T-helper 17 cell (primary cell): ENCODE measurements at places on chromosomes 2 and 18.
A peak's percentile ranks its signal among the peaks of the same experiment; 100 is the strongest.

DNA sequence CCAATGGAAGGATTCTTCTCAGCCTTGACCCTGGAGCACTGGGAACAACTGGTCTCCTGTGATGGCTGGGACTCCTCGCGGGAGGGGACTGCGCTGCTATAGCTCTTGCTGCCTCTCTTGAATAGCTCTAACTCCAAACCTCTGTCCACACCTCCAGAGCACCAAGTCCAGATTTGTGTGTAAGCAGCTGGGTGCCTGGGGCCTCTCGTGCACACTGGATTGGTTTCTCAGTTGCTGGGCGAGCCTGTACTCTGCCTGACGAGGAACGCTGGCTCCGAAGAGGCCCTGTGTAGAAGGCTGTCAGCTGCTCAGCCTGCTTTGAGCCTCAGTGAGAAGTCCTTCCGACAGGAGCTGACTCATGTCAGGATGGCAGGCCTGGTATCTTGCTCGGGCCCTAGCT lies 28.8 kb downstream of the LIPG start:
- no peak overlapping the region for H3K27ac ChIP-seq
- peaks cover 2% of the 10 kb centered on the region for H3K4me1 ChIP-seq
- no peaks in the 10 kb centered on the region for H3K36me3 ChIP-seq

DNA sequence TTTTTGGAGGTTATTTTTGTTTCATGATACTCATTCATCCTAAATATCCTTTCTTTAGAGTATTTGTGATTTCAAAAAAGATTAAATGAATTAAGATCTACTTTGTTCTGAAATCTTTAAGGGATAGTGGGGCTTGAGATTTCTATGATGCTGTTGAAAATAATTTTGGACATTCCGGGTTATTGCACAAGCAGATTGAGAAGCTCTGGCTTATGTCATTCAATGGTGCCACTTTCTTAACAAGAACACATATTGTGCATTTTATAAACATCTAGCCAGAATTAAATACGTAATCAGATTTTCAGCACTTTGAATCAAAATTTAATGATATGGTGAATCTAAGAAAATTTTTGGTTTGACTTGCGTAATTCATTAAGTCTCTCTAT lies 207.7 kb upstream of the COL3A1 start:
- no peaks in the 10 kb centered on the region for H3K27me3 ChIP-seq
- H3K36me3 ChIP-seq: no peaks in the 10 kb centered on the region

GRCh38 chr2:222322236-222322635 lies 23.4 kb upstream of the PAX3 start:
- H3K36me3 ChIP-seq: peaks cover 2% of the 10 kb centered on the region
- peaks cover 34% of the 10 kb centered on the region for H3K27me3 ChIP-seq
- H3K4me1 ChIP-seq: peaks cover 6% of the 10 kb centered on the region
- H3K4me3 ChIP-seq: no peak overlapping the region

DNA sequence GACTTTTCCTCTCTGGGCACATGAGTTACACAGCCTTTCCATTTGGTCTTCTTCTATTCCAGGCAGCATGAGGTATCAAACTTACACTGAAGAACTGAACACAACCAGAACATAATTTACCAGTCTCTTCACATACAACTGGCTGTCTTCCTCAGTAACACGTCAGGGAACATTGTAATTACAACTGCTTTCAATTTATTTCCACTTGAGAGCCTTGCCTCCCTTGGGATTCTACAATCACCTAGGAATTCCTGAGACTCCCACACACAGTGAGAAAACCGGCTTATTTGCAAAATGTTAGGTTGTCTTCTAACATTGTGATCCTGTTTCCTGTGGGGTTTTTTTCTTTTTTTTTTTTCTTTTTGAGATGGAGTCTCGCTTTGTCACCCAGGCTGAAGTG lies 149.9 kb downstream of the TMX3 start:
- no peak overlapping the region for H3K27ac ChIP-seq
- no peak overlapping the region for H3K4me3 ChIP-seq
- DNase-seq: no peak
- peaks cover 6% of the 10 kb centered on the region for H3K27me3 ChIP-seq
- H3K36me3 ChIP-seq: no peaks in the 10 kb centered on the region

DNA sequence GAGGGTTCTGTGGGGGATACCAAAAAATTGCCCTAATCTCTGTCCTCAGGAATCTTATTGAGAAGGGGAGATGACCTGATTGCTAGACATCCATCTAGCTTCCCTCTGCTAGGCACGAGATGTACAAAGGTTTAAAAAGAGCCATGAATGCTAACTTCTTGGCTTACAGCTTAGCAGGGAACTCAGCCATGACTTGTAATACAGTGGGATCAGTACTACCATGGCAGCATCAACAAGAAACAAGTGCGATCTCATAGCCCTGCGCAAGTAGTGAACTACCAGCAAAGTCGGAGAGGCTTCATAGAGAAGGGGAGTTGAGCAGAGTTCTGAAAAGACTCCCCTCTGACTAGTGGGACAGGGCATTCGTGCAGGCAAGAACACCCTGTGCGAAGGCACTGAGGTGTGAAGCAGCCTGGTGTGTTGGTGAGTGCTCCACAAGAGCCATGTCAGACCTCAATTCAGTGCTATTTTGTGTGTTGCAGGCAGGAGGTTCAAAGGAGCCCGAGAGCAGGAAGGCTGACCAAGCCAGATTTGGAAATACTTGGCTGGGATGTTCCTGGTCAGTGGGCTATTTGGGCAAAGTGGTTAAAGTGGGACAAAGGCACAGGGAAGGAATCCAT lies 130.0 kb downstream of the FMNL2 start:
- DNase-seq: no peak
- peaks cover 3% of the 10 kb centered on the region for H3K36me3 ChIP-seq
- no peak overlapping the region for H3K4me3 ChIP-seq
- no peak overlapping the region for H3K27ac ChIP-seq

DNA sequence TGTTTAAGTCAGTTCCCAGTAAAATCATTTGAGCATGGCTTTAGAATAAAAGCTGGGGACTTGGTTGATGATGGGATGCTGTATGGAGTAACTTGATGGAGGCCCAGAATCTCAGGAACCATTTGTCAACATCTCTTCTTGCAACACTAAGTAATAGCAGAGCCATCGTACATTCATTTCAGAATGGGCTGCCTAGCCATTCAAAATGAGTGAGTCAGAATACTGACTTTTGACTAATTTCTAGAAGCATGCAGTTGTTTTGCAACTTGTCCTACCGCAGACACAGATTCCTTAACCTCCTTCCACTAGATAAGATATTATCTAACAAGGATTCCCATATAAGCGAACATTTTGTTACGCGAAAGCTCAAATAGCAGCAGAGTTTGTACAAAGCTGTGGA lies 229.5 kb downstream of the CNTNAP5 start:
- H3K4me3 ChIP-seq: no peak overlapping the region
- no peaks in the 10 kb centered on the region for H3K36me3 ChIP-seq
- no peak overlapping the region for H3K27ac ChIP-seq

GRCh38 chr2:54653572-54654204 lies 69.8 kb upstream of the EML6 start:
- no peaks in the 10 kb centered on the region for H3K27me3 ChIP-seq
- H3K36me3 ChIP-seq: peaks cover 15% of the 10 kb centered on the region
- no peak overlapping the region for H3K4me3 ChIP-seq
- peak overlapping the region; percentile 16 for H3K27ac ChIP-seq

DNA sequence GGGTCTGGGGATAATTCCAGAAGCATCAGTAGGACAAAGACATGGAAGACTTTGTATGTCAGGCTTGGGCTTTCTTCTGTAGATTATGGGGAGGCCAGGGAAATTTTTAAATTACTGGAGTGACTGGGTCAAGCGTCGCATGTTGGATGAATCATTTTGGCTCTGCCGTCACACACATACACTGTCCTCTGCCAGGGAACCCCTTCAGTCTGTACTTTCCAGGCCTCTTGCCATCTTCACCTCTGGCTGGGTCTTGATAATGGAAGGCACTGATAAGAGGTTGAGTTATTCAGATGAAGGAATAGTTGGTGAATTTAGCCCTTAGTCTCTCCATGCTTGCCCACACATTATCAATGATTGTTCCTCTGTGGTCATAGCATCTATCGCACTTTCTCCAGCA lies 895.1 kb upstream of the CELF4 start:
- no peaks in the 10 kb centered on the region for H3K27me3 ChIP-seq
- no peaks in the 10 kb centered on the region for H3K4me1 ChIP-seq
- DNase-seq: no peak

- H3K4me3 ChIP-seq: no peak overlapping the region
- peaks cover 7% of the 10 kb centered on the region for H3K27me3 ChIP-seq
- no peaks in the 10 kb centered on the region for H3K36me3 ChIP-seq
These were observed 112.9 kb downstream of the AFF3 start for GRCh38 chr2:100029460-100029859.

DNA sequence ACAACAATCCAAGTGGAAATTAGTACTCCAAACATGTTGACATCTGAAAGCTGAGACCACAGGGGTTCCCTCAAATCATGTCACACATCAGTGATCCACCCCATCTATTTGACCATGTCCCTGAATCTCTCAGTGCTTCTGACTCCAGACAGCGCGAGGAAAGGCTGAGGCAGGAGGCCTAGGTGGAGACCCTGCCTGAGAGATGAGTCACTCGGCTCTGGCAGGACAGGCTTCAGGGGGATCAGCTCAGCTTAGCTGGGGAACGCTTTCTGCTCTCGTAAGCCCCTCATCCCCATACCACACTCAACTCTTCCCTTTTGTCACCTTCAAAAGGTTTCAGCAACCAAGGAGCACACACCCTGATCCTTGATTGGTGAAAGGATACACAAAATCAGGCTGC lies 5.8 kb upstream of the FAM228A start:
- no peak overlapping the region for H3K27ac ChIP-seq
- H3K4me1 ChIP-seq: peaks cover 2% of the 10 kb centered on the region
- H3K4me3 ChIP-seq: no peak overlapping the region
- H3K36me3 ChIP-seq: peaks cover 7% of the 10 kb centered on the region
- peaks cover 6% of the 10 kb centered on the region for H3K27me3 ChIP-seq

- no peak overlapping the region for H3K4me3 ChIP-seq
- H3K4me1 ChIP-seq: no peaks in the 10 kb centered on the region
- H3K27me3 ChIP-seq: peaks cover 18% of the 10 kb centered on the region
- no peak overlapping the region for H3K27ac ChIP-seq
- no peaks in the 10 kb centered on the region for H3K36me3 ChIP-seq
These were observed 188.1 kb downstream of the FMNL2 start for GRCh38 chr2:152523091-152523490.

DNA sequence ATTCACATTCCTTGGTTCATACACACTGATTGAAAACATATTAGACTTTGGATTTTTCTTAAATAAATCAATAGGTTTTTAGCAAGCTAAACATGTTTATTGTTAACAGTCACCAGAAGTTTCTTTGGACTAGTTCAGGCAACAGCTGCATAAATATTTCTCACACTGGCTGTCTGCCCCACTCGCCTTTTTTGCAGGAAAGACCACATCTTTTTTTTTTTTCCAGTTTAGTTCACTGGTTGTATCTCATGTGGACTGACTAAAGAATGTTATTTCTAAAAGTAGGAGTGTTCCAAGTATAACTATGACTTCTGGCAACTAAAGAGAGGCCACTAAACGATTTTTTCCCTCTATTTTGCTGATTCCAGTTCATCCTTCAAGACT lies 31.1 kb downstream of the SLC40A1 start:
- no peaks in the 10 kb centered on the region for H3K36me3 ChIP-seq
- H3K27me3 ChIP-seq: no peaks in the 10 kb centered on the region
- H3K4me1 ChIP-seq: peaks cover 3% of the 10 kb centered on the region

DNA sequence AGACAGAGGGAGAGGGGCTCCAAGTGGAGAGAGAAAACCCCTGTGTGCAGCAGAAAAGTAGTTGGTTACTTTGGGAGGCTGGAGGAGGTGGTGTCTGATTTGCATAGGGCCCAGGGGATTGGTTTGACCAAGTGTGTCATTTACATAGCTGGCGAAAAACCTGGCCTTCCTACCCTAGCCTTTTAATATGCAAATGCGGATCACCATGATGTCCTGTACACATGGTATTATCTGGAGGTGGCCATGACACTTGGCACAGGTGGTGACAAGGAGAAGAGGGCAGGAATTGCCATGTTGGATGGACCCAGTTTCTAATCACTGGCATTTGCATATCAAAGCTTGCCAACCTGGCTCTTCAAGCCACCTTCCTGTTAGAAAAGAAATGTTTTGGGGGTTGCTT lies 120.8 kb upstream of the CHAC2 start:
- no peak overlapping the region for H3K27ac ChIP-seq
- H3K4me1 ChIP-seq: no peaks in the 10 kb centered on the region
- no peak overlapping the region for H3K4me3 ChIP-seq
- H3K36me3 ChIP-seq: peaks cover 2% of the 10 kb centered on the region

GRCh38 chr18:2857491-2858131 lies 10.8 kb downstream of the EMILIN2 start:
- H3K27ac ChIP-seq: no peak overlapping the region
- no peaks in the 10 kb centered on the region for H3K36me3 ChIP-seq
- peaks cover 8% of the 10 kb centered on the region for H3K4me1 ChIP-seq
- no peak overlapping the region for H3K4me3 ChIP-seq
- no peak for DNase-seq

GRCh38 chr2:226118471-226119429 lies 680.9 kb downstream of the IRS1 start:
- H3K36me3 ChIP-seq: no peaks in the 10 kb centered on the region
- peaks cover 13% of the 10 kb centered on the region for H3K27me3 ChIP-seq
- no peak for DNase-seq
- H3K4me3 ChIP-seq: no peak overlapping the region
- H3K4me1 ChIP-seq: no peaks in the 10 kb centered on the region

GRCh38 chr18:21057112-21057511 lies 54.5 kb downstream of the ROCK1 start:
- H3K36me3 ChIP-seq: peaks cover 2% of the 10 kb centered on the region
- H3K27ac ChIP-seq: no peak overlapping the region
- no peak overlapping the region for H3K4me3 ChIP-seq
- H3K27me3 ChIP-seq: no peaks in the 10 kb centered on the region
- H3K4me1 ChIP-seq: peaks cover 27% of the 10 kb centered on the region

- H3K4me1 ChIP-seq: peaks cover 11% of the 10 kb centered on the region
- no peaks in the 10 kb centered on the region for H3K27me3 ChIP-seq
- H3K4me3 ChIP-seq: no peak overlapping the region
- no peak for DNase-seq
These were observed 17.2 kb upstream of the CABYR start for GRCh38 chr18:24121625-24122024.

DNA sequence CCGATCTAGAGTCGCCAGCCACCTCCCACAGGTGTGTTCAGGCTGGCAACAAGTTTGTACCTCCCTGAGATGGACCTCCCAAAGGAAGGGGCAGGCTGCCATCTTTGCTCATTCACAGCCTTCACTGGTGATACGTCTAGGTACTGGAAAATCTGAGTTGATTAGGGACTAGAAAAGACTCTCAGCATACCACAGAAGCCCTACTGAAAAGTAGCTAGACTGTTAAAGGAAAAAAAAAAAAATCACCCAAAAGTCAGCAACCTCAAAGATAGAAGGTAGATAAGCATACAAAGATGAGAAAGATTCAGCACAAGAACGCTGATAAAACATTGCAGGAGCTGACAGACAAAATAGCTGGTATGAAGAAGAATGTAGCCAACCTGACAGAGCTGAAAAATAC lies 128.6 kb upstream of the WDR75 start:
- peak overlapping the region; percentile 76 for H3K27ac ChIP-seq
- no peak for DNase-seq
- H3K4me1 ChIP-seq: peaks cover 29% of the 10 kb centered on the region
- no peaks in the 10 kb centered on the region for H3K27me3 ChIP-seq

GRCh38 chr2:26613241-26614215 lies 27.6 kb downstream of the CIB4 start:
- no peaks in the 10 kb centered on the region for H3K36me3 ChIP-seq
- H3K27me3 ChIP-seq: peaks cover 50% of the 10 kb centered on the region
- H3K4me3 ChIP-seq: no peak overlapping the region
- H3K27ac ChIP-seq: no peak overlapping the region
- H3K4me1 ChIP-seq: peaks cover 6% of the 10 kb centered on the region
